ENCODE measurements at places on chromosomes 13 and 19. TPM values are rescaled to one million over a fixed set of nuclear protein-coding genes. Genes with fewer than 3 reads are reported as not detected.

Gene HMGB1
- 247 TPM for polyA plus RNA-seq

Gene FLT1
- polyA plus RNA-seq, result 17.2 TPM

Gene OR7D2
- polyA plus RNA-seq, result not detected

DNA sequence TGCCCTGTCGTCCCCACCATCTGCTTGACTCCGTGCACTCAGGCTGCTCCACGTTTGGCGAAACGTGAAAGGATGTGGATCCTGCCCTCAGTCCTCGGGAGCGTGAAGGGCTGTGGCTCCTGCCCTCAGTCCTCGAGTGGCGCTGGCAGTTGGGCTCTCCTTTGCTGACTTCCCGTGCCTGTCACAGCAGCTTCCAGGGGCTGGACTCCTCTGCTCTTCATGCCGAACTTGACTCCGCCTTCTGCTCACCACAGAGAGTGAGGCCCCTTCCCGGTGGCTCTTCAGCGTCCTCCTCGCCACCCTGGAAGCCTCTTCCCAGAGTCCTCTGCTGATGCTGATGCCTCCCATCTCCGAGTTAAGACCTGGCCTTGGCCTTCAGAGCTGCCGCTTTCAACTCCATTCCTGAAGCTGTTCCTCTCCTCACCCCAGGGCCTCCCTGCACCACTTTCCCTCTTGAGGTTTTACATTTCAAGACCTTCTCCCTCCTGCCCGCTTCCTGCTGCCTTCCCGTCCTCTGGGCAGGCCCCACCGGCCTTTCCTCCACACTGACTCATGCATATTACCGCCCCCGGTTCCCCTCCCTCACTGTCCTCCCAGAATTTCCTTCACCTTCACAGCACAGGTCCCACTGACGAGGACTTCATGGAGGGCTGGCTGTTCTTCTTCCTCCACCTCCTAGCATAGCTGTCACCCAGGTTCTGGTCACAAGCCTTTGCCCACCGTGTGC lies 111.7 kb downstream of the SHISA2 start:
- DNase-seq, result no peak

Gene FGF14
- 0.47 TPM for polyA plus RNA-seq

Measured in kidney (tissue), 22 donors.